ENCODE measurements at places on chromosomes 16 and 17.

GRCh38 chr17:76191896-76192295 lies 48.4 kb downstream of the RNF157 start:
- no peak for DNase-seq

DNA sequence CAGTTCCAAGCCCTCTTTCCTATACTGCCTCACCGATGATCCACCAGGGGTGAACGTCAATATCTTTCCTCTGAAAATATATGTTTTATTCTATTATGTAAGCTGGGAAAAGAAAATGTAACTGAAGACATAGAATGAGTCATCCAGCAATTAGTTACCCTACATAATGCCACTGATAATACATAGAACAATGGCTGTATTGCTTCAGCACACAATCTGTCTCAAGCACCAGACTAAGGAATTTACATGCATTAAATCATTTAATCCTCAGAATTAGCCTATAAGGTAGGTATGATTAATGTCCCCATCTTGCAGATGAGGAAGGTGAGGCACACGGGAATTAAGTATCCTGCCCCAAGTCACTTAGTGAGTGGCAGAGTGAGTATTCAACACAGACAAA lies 472.8 kb downstream of the TOX3 start:
- no peak for DNase-seq

DNA sequence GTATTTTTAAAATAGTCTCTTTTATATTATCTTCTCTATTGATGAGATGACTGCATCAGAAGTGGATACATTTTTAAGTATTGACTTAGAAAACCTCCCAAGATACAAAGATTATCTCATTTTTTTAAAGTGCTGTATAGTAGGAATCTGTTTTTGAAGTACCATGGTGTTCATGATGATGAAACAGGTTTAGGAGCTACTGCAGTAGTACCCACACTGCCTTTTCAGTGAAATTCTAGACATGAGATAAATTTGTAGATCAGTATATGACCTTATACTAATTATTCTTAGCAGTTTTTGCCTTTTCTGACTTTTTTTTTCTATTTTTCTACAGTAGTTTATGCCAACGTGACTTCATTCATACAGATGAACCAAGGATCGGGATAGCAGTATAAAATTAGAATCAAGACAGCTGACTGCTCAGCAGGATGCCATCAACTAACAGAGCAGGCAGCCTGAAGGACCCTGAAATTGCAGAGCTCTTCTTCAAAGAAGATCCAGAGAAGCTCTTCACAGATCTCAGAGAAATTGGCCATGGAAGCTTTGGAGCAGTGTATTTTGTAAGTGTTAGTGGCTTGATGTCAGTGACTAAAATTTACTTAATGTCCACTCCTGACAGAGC lies 61.1 kb downstream of the TAOK1 start:
- DNase-seq: no peak

DNA sequence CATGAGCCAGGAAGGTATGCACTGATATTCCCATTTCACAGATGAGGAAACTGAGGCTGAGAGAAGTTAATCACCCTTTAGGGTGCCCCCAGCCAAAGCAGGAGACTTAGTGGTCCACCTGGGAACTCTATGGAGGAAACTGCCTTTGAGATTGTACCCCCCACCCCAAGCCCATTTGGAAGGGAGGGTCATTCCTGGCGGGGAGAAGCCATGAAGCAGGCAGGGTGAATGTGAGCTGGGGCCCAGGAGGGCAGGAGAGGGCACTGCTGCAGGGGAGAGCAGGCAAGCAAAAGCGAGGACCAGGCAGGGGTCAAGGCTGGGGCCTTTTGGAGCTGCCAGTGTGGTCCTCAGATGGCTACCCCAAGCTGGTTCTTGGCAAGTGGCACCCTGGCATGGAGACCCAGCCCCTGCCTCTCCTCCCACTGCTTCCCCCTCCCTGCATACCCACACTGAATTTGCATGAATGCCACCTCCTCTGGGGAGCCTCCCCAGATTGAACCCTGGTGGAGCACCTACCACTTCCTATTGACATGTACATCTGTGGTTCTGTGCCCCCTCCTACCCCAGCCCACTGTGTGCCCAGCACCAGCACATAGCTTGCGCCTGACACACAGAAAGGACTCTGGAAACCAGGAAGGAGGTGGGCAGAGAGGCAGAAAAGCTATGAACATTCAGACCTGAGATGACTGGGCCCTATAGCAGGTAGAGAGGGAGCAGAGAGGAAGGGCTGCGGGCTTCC lies 965 bp upstream of the TMC6 start:
- no peak for DNase-seq

DNA sequence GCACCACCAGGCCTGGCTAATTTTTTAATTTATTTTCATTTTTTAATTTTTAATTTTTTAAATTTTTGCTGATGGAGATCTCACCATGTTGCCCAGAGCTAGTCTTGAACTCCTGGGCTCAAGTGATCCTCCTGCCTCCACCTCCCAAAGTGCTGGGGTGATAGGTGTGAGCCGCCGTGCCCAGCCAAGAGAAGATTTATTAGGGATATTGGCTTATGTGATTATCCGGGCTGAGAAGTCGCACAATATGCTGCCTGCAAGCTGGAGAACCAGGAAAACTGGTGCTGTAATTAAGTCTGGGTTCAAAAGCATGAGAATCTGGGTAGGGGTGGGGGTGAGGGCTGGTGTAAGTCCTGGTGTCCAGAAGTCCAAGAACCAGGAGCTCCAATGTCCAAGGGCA lies 2.5 kb upstream of the C16orf90 start:
- no peak for DNase-seq

GRCh38 chr17:78414178-78415162 lies 36.0 kb downstream of the PGS1 start:
- DNase-seq: peak; percentile 28

DNA sequence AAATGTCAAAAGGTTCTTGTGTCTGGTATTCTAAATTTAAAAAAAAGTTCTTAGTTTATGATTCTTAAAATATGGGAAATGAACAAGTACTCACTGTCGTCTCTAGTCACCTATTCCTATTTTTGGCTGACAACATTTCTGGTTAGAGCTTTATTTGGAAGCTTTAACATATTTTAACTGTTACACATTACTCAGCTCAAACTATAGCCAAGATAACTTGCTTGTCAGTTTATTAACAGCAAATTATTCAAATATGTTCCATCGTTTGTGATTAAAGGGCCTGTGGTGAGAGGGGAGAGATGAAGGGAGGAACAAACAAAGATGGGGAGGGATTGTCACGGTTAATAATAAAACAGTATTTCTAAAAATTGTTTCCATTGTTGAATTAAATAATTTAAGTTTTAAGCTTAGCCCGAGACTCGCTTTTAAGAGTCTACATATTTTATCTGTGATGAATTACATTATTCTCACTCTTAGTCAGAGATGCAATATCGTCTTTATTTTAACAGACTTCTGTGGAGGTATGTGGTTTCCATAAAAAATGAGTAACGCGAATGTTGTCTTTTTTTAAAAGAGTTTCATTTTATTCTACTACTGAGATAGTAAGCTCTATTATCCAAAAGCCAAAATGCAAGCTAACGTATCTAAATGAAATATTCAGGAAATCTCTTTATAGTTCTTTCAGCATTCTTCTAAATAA lies 321.9 kb upstream of the PMFBP1 start:
- no peak for DNase-seq

DNA sequence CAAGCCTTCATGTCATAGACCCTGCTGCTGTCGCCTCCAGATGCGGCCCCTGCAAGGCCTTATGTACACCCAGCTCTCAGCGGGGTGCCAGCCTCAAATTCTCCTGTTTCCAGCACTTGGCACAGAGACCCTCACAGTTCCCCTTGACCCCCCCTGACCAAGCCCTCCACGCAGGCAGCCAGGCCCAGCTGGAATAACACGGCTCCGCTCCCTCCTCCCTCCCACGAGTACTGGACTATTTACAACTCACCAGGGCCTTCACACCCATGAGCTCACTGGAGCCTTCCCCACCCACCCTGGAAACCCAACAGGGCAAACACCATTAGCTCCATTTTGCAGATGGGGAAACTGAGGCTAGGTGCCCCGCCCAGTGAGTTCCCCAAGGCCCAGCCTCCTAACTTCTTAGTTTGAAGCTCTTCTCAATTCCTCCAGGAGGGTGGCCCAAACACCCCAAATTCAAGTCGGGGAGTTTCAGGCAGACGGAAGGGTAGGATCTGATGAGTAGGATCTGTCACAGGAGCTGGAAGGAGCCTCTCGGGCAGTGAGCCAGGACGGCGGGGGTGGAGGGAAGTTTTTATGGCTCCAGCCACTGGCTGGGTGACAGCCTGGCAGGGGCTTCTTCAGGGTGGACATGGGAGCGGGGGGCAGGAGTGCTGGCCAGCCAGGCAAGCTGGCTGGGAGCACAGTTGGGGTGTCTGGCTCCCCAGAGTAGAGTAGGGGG lies 17.5 kb upstream of the DLX4 start:
- DNase-seq: no peak

- no peak for DNase-seq
These were observed 350.1 kb upstream of the KIF2B start for GRCh38 chr17:53472586-53472985.

GRCh38 chr17:2844416-2844815 lies 48.2 kb downstream of the RAP1GAP2 start:
- DNase-seq: no peak

- DNase-seq: peak; percentile 16
These were observed 26.9 kb downstream of the RGS9 start for GRCh38 chr17:65163990-65164495.

DNA sequence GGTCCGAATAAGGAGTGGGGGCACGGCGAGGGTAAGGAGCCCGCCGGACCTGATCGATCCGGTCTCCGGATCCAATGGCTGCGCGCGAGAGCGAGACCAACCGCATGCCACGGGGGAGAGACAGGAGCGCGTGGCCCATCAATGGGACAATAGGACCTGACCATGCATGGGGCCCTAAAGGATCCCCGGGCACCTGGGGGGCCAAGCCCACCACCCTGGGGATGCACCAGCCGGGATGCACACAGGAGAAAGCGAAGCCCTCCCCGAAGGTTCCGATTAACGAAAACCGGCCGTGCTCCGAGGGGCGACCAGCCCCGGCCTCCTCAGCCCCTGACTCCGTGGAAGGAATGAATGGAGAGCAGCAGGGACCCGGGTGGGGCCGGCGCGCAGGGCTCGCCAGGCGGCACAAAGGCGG lies 525 bp downstream of the JPT1 start:
- DNase-seq: no peak

- DNase-seq: no peak
These were observed 7.9 kb upstream of the SLFN14 start for GRCh38 chr17:35568561-35568960.

DNA sequence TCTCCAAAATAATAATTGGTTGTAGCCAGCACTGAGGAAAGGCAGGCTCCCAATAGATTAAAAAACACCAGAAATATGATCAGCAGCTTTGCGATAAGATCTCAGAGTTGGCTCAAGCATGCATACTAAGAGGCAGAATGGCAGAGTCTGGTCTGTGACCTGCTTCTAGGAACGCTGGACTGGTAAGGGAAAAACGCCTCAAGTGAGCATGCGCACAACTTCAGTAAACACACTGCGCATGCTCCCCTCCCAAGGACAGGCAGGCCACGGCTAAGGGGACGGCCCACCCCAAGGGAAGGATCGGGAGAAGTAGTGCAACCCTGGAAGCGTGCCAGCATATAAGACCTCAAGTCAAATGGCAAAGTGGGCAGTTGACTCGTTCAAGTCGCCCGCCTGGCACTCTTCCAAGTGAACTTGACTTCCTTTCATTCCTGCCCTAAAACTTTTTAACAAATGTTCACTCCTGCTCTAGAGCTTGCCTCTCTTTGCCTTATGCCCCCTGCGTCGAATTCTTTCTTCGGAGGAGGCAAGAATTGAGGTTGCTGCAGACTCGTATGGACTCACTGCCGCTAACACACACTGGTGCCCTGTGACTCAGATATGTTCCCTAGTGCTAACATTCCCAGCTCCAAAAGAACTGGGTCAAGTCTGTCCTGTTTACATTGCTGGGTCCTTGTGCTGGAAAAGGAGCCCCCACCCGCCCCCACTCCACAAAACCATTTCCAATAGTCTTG lies 22.4 kb upstream of the PRM1 start:
- DNase-seq: no peak
